ENCODE measurements at places on chromosomes 2 and 18.

DNA sequence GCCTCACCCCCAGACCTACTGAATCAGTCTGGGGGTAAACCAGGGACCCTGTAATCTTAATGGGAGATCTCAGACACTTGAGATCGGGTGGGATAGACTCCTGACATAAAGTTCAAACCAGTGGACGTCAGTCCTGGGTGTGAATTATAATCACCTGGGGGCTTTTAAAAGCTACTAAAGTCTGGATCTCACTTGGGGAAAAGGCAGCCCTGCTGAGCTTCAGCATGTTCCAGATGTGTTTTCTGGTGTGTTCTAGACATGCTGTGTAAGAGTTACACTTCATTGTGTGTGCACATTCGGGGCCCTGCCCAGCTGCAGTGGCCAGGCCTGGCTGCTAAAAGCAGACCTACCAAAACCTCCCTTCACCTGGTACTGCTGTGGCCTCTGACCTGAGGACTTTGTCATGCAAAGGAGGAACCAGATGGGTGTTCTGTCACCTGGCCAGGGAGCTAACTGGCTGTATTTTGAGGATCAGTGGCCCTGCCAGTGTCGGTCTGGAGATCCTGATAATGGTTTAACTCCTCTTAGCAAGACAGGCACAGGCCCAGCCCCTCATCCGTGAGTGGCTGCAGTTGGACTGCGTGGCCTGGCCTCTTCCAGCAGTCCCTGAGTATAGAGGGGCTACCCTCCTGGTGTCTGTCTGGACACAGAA lies 10.6 kb downstream of the RRM2 start:
- DNase-seq, result no peak

- DNase-seq, result no peak
These were observed 274.6 kb upstream of the CCDC68 start for GRCh38 chr18:55233857-55234256.

DNA sequence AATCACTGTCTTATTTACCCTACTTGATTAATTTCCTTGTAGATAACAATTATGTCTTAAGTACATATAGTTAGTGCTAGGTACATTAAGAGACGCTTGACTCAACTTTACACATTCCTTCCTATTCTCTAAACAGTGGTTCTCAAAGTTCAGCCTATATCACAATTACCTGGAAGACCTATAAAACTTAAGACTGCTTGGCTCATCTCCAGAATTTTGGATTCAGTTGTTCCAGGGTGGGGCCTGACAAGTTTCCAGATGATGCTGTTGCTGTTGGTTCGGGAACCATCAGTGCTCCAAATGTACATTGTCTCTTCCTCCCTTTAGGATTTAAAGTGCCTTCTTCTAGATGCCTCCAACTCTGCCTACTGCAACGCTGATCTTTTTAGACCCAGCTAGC lies 4.0 kb downstream of the PPP3R1 start:
- DNase-seq, result no peak

DNA sequence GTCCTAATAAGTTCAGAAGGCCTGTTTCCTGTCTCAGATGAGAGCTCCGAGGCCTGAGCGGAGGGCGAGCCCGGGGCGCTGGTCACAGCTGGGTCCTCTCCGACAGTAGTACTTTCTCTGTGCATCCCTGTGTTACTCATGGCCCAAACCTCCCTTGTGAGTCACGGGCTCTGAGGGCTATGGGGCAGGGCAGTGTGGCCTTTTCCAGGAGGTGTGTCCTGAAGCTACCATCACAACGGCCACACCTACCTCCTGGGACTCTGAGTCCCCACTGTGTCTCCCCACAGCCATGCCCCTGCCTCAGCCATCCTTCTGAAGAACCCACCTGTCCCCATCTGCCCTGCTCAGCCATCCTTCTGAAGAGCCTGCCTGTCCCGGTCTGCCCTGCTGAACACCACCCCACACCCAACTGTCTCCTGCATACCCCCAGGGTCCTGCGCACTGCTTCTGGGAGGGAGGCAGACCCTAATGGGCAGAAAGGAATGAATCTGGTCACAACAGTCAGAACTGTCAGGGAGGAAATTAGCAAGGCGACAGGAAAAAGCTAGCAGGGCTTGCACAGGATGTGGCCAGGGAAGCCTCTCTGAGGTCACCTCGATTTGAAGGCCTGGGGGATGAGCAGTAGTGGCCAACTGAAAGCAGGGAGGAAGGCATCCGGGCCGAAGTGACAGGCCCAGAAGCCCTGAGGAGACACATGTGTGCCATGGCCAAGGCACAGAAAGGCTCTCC lies 145.4 kb upstream of the RIOK3 start:
- DNase-seq, result no peak

DNA sequence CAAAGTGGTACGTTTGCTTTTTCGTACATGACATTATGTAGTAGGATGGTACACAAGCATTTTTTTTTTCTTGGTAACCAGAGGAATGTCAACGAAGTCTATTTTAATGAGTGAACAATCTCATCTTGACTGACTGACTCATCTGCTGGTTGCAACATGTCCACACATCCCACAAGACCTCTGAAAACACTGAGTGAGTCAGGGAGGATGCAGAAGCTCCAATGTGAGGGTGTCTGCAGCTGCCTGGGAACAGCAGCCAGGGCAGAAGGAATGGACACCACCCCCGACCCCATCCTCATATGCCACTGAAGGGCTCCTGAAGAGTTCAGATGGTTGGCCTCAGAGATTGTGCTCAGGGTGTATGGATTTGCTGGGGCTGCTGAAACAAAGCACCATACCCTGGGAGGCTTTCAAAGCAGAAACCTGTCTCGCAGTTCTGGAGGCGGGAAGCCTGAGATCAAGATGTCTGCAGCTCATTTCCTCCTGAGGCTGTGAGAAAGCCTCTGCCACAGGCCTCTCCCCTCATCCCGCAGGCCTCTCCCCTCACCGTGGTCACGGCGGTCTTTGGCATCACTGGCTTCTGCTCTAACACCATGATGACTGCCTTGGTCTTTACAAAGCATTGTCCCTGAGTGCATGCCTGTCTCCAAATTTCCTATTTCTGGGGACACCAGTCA lies 124.6 kb downstream of the LRATD1 start:
- DNase-seq, result no peak

GRCh38 chr2:9142551-9143263 lies 63.9 kb upstream of the ASAP2 start:
- peak; percentile 74 for DNase-seq

DNA sequence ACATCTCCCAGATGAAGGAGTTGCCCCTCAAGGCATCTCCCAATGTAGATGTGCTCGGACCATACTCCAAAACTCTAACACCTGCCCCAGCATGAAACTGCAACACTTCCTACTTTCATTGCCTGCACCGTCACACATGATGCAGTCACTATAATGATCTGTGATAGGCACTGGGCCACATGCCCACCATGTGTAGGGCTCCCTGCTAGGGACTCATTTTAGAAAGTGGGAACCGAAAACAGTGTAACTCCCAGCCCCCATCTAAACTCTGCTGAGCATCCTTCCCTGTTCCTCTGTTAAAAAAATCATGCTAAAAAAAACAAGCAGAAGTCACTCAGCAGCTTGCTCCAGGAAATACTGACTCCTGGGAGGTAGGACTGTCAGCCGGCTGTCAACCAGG lies 496.1 kb upstream of the RAB6C start:
- DNase-seq, result no peak

DNA sequence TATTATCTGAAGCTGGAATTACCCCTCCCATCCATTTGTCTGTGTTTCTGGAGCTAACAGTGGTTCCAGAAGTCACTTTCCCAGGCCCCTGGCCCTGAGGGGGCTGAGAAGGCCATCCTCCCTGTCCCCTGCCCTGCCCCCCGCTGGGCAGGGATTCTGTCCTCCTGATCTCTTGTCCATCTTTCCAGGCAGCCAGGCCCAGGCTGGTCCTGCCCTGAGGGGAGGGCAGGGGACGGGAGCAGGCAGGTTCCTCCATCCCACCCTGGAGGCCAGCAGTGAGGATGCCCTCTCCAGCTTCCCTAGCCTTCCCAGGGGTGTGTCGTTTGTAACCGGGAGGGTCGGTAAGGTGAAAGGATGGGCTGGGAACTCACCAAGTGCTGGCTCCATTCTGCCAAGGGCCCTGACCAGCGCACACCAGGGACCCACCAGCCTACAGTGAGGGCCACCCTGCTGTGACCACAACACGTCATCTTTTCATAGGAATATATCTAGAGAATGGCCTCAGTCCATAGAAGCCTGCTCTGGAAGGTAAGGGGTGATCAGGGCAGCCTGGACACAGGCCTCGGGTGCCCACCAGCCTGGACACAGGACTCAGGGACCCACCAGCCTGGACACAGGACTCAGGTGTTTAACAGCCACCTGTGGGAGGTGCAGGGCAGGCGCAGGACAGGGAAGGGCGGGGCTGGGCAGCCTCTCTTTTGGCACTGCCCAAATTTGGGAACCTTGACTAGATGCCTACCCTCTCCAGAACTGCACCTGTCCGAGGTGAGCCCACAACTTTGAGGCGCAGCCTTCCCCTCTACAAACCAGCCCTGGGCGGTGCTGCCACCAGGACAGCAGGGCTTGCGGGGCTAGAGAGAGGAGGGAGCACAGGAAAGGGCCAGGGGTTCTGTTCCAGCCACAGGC lies 35.8 kb upstream of the GPC1 start:
- peak; percentile 4 for DNase-seq

- DNase-seq, result no peak
These were observed 19.3 kb upstream of the NCK2 start for GRCh38 chr2:105725388-105725787.

GRCh38 chr2:126644630-126645191 lies 11.2 kb upstream of the GYPC start:
- DNase-seq, result no peak

DNA sequence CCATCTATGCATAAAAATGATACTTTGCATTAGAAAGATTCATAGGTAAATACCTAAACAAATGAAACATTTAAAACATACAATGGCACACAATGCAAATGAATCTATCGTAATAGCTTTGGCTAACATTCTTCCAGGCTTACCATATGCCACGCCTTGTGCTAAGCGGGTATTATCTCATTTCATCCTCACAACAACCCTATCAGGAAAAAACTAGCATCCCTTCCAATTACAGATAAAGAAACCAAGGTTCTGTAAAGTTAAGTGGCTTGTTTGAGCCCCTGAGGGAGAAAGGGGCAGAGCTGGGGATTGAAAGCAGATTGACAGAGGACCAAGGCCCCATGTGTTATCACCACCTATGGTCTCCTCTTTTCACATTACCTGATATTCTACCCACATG lies 145.4 kb upstream of the ETAA1 start:
- no peak for DNase-seq

DNA sequence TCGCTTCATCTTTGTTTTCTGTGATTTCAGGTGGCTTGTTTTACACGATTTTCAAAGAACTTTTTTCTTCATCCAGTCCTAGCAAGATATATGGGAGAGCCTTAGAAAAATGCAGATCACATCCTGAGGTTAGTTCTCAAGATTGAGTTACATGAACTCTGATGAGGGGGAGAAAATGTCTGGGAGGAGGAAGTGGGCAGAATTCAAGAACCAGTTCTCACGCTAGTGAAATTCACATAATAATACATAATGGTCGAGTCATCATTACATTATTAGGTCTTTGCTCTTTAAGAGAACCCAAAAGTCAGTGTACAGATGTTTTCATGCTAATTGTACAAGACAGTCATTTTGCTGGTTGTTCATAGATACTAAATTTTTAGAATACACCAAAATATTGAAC lies 7.0 kb downstream of the TIMM21 start:
- DNase-seq, result no peak

GRCh38 chr2:157190151-157190550 lies 67.4 kb upstream of the GALNT5 start:
- DNase-seq, result no peak

DNA sequence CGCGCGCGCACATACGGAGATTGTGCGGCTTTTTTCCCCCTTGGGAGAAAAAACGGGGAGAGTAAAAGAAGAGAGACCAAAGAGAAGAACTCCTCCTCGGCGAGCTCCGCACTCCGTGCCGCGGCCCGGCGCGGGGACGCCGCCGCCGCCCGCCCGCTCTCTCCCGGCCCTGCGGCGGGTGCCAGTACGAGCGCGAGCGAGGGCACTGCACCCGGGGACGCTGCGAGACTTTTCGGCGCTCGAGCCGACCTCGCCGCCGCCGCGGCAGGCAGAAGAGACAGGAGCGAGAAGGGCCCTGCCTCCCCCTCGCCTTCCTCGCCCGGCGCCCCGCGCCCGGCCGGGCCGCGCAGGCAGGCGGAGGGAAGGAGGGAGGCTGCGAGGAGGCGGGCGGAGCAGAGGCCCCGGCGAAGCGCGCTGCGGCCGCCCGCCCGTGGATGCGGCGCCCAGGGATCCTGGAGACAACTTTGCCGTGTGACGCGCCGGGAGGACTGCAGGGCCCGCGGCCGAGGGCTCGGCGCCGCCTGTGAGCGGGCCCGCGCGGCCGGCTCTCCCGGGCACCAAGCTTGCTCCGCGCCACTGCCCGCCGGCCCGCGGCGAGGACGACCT lies 857 bp upstream of the INHBB start:
- DNase-seq, result peak; percentile 40

- no peak for DNase-seq
These were observed 54.8 kb upstream of the PROKR1 start for GRCh38 chr2:68588589-68588988.

- no peak for DNase-seq
These were observed 304.8 kb downstream of the CDCA7 start for GRCh38 chr2:173659509-173659908.

DNA sequence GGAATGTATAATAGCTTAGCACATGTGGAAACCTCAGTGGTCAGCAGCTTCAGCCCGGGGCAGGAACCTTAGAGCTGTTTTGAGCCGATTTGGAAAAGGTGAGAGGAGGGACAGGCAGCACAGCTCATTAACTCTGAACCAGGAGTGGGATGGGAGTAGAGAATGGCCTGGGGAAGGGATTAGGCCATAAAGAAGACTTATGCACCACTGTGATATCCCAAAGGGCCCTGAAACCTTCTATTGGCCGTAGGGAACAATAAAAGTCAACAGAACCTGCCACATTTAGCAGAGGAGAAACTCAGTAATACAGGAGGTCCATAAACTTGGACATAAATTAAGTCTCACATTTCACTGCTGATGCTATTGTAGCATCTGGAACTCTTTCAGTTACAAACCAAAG lies 124.2 kb upstream of the REV1 start:
- no peak for DNase-seq

- no peak for DNase-seq
These were observed 561.1 kb upstream of the ZNF804A start for GRCh38 chr2:184037273-184037672.

- no peak for DNase-seq
These were observed 342.2 kb upstream of the LRRTM4 start for GRCh38 chr2:77864426-77864825.

- DNase-seq, result no peak
These were observed 8.8 kb downstream of the SLC39A6 start for GRCh38 chr18:36120297-36120696.

GRCh38 chr2:191150600-191151330 lies at the start of gene STAT4:
TSS of gene STAT4 (minus strand) at chr2:191150994. CDS start at chr2:191148203, 2,791 bp downstream.
- peak; percentile 55 for DNase-seq

DNA sequence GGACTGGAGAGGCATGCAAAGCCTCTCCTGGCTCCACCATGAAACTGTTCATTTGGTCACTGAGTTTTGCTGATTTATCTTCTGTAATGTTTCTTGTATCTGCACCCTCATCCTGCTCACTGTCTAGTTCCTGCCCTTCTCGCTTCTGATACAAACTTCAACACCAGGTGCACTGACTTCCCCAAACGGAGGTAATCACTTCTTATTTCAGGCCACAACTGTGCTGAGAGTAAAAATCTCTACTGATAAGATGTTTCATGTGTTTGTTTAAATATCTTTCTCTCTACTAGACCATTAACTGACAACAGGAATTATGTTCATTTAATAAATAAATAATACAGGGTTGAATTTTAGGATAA lies 10.9 kb upstream of the NT5C1B start:
- no peak for DNase-seq
